ENCODE measurements at places on chromosomes 3 and 15. TPM values are rescaled to one million over a fixed set of nuclear protein-coding genes. Genes with fewer than 3 reads are reported as not detected.

Gene HCLS1
- 2.2 TPM for total RNA-seq

Gene PIF1
- 3.8 TPM for total RNA-seq

Gene DNAH12
- 1.6 TPM for total RNA-seq

Gene MYZAP
- total RNA-seq, result 0.63 TPM

Gene TLNRD1
- 13.8 TPM for total RNA-seq

Gene P3H2
- 4.7 TPM for total RNA-seq

Gene KIF7
- total RNA-seq, result 10.6 TPM

Gene AKAP13
- total RNA-seq, result 112 TPM

Gene TNFAIP8L3
- total RNA-seq, result 0.94 TPM

Gene GOLGA6A
- not detected for total RNA-seq

Gene ROPN1
- not detected for total RNA-seq

Gene BFSP2
- total RNA-seq, result 2.5 TPM

Gene LYZL4
- total RNA-seq, result not detected

Gene SLC27A2
- 1.3 TPM for total RNA-seq

Gene TICRR
- total RNA-seq, result 6.6 TPM

Gene STARD9
- total RNA-seq, result 35.1 TPM

Gene PLOD2
- total RNA-seq, result 13.1 TPM

Gene GP9
- not detected for total RNA-seq

Gene SCAMP5
- 70.7 TPM for total RNA-seq

All from parietal lobe (tissue), 2 donors.